Cortex of kidney (tissue), 1 donor: ENCODE measurements at places on chromosomes 5 and 9.

DNA sequence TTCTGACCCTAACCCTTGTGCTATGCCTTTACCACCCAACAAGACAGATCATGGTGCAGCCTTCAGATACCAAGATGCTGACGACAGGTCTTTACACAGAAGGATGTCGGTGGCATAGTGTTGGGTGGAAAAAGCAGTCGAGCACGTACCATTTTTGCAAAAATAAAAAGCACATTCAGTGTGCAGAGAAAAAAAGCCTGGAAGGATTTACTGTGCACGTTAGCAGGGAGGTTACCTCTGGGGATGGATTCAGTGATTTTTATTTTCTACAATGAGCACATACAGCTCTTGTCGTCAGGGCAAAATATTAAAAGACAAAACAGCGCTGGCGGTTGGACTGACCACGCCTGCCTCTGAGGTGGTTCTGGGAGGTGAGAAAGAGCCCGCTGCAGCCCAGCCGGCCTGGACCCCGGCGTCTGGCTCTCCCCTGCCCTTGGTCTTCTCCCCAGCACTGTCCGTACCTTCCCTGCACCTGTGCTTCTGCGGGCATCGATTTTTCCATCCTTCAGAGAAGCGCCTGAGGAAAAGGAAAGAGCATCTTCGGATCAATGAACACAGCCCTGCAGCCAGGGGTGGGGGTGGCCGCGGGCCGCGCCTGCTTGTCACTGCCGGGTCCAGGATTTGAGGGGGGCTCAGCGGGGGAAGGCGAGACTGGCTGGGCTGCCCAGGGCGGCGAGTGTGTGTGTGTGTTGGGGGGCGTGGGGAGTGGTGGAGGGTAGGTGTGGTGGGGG, 200.0 kb upstream of the IER5L start:
- no peak for DNase-seq

DNA sequence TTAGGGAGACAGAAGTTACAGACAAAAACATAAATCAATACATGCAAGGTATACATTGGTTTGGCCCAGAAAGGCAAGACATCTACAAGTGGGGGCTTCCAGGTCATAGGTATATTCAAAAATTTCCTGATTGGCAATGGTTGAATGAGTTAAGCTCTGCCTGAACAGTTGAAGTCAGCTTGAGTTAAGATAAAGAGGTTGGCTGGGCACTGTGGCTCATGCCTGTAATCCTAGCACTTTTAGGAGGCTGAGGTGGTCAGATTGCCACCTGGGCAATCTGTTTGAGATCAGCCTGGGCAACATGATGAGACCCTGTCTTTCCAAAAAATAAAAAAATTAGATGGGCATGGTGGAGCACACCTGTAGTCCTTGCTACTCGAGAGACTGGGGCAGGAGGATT, 16.3 kb downstream of the TMC1 start:
- no peak for DNase-seq

DNA sequence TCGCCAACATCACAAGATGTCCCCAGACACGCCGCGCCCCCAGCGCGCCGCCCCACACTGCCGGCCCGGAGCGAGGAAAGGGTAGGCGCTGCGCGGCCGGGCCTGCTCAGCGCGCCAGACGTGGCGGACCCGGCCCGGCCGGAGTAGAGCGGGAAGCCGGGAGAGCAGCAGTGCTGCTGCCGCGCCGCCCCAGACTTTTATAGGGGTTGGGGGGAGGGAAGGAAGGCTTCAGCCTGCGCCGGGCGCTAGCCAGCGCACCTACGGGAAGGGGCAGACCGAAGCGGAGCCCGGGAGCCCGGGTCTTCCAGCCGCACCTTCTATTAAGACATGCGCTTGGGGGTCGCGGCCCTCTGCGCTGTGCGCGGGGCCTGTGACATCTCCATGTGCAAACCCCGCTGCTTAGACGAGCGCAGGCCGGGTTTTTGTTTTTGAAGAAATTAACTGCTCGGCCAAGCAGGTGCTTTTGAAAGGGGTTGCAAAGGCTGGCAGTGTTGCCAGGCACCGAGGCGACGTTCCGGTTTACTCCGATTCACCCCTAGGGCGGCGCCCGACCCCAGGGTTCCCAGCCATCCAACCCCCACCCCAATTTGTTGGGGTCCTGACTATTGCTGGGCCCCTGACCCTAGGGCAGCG, 353 bp upstream of the PAX5 start:
- no peak for DNase-seq

GRCh38 chr9:108297073-108297472, 558.7 kb downstream of the ACTL7B start:
- DNase-seq = no peak

GRCh38 chr5:167819406-167819805, 472.0 kb upstream of the WWC1 start:
- DNase-seq = no peak

GRCh38 chr5:138180183-138180782, 1.4 kb downstream of the KIF20A start:
- DNase-seq = no peak

DNA sequence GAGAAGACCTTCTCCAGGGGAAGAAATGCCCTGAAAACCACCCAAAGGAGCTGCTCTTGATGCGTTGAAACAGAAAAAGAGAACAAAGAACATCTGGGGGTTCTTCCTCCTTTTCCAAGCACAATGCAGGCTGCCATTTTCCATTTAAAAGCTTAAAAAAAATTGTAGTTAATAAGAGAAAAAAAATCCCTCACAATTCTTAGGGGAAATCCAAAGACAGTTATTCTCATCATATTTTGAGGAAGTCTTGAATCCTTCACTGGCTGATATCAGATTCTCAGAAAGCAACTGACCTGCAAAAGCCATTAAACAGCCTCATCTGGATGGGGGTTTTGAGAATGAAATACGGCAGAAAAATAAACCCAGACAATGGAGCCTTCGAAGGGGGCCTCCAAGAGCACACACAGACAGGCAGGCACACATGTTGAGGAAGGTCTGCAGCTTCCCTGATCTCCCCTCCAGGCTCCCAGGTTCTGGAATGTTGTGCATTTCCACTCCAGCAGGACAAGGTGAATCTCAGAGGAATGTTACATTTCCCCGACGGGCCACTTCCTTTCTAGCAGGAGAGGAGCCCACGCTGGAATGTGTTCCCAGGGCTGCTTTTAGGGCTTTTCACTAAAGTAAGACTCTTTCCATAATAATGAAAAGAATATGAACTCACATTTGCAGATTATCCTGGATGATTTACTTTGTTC, 159.4 kb upstream of the S1PR3 start:
- DNase-seq = no peak

DNA sequence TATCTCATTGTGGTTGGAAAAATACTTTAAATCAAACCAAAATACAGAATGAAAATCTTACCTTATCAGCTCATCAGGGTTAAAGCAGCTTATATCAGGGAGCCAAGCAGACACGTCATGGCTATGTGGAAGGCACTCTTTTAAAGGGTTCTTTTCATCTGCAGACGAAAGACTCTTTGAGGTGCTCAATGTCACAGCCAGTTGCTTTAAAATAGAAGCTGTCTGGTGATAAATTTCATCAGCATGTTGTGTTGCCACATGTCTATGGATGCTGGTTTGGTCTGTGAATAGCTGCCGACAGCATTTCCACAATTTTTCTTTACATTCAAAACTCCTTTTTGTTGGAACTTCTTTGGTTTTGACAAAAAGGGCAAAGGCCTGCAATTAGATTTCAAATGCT, 7.5 kb downstream of the TSTD2 start:
- no peak for DNase-seq

- no peak for DNase-seq
Measured at GRCh38 chr5:170498811-170499351, 4.9 kb upstream of the KCNIP1 start.

DNA sequence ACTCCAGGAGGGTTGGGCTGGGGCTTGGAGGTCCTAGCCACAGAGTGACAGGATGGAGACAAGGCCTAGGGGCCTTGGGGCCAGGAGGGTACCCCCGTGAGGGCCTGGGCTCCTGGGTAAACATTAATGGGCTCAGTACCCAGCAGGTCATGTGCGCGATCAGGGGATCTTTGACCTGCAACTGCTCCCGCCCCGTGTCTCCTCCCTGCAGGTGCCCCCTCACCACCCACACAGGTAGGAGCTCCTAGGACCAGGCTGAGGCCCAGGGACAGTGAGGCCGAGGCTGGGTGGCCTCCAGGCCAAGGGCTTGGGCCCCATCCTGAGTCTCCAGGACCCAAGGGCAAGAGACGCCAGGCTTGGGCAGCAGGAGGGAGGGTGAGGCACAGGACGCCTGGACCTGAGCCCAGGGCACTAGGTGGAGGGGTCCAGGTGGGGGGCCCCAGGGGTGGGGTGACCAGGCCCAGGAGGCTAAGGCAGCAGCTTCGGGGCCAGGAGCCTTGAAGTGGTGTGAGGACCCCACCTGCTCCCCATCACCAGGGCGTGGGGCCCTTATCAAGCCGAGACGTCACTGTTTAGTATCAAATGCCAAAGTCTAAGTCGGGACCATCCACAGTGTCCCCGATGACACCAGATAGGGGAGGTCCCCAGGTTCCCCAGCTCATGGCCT, at the start of gene SLC34A3:
Gene SLC34A3, plus strand, starts transcription at position 197 of the 667 bp plus-strand sequence. CDS start 802 bp downstream, outside the sequence.
- no peak for DNase-seq

DNA sequence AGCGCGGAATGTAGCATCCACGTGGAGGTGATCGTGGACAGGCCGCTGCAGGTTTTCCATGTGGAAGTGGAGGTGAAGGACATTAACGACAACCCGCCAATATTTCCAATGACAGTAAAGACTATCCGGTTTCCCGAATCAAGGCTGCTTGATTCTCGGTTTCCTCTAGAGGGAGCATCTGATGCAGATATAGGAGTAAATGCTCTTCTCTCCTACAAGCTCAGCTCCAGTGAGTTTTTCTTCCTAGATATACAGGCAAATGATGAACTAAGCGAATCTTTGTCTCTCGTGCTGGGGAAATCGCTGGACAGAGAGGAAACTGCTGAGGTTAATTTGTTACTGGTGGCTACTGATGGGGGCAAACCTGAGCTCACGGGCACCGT, 598 bp downstream of the PCDHA2 start:
- no peak for DNase-seq

GRCh38 chr5:131984956-131985665, 26.3 kb downstream of the ACSL6 start:
- no peak for DNase-seq

DNA sequence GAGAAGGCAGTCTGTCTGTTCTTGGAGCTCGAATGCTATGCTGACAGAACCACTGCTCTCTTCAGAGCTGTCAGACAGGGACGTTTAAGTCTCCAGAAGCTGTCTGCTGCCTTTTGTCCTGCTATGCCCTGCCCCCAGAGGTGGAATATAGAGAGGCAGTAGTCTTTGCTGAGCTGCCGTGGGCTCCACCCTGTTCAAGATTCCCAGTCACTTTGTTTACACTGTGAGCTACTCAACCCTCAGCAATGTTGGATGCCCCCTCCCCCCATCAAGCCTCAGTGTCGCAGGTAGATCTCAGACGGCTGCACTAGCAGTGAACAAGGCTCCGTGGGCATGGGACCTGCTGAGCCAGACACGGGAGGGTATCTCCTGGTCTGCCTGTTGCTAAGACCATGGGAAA, 344.2 kb downstream of the TMEM161B start:
- no peak for DNase-seq

DNA sequence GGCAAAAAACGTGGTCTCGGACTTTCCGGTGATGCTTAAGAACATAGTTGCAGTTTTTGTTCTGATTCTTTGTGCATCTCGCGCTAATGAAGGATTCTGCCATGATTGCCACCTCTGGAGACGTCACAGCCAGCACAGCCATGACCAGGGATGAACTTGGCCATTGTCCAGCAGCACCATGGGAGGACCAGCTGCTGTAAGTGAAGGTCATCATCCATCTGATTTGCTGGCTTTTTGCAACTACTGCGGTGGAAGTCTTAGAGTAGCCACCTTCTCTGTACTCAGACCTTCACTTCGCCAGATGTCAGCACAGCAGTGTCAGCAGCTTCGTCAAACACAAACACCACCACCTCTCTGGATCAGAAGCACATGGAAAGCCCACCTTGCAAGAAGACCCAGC, 45.7 kb downstream of the NSUN2 start:
- DNase-seq = no peak

- no peak for DNase-seq
Measured at GRCh38 chr5:41517909-41518308, 7.5 kb upstream of the PLCXD3 start.

- DNase-seq = no peak
Measured at GRCh38 chr5:176714067-176714466, 66.8 kb downstream of the TSPAN17 start.

GRCh38 chr5:89421035-89421434, 538.1 kb upstream of the MEF2C start:
- DNase-seq = no peak

DNA sequence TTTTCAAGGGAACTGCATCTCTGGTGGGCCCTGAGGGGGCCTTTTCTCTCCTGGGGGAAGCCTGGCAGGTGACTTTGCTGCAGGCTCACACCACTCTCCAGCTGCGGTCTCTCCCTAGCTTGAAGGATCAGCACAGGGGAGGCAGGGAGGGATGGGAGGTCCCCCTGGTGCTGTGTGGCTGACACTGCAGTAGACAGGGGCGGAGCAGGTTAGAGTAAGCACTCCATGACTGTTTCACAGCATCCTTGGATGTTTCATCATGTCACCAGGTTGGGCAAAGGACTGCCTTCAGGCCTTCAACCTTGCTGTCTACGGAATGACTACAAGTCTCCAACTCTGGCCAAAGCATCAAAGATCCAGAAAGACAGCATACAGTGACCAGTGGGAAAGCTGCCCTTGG, 470.7 kb downstream of the CDK5RAP2 start:
- DNase-seq = no peak

DNA sequence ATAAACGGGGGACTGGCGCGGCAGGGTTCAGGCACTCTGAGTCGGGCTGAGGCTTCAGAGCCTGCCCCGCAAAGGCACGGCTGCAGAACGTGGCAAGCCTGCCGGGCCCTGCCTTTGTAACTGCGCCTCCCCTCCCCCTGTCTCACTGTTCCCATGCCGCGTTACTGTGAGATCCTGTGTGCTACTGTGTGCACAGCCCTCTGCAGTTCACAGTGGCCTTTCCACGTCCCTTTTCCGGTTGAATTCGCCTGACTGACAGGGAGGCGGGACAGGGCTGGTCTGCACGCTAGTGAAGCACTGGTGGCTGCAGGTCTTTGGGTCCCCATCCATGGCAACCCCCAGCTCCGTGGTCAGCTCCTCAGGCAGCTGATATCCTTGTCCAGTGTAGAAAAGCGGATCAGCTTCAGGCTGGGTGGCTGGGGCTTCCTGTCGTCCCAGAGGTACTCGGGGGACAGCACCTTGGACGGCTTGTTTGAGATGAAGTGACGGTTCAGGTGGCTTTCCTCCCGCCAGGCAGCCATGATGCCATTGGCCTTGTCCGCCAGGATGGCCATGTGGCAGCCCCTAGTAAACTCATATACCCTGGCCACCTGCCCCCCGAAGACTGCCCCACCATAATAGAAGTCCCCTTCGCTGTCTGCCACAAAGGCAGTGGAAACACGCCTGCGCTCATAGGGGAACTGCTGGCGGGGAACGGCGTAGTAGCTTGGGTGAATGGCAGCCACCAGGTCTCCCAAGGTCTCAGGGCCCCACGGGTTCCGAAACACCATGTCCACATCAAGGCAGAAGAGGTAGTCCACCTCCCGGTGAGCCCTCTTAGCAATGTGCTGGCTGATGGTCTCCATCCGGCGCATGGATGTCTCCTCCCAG, 10.3 kb downstream of the GBGT1 start:
- DNase-seq = no peak
